ENCODE measurements at places on chromosomes 16 and 17. TPM values are rescaled to one million over a fixed set of nuclear protein-coding genes. Genes with fewer than 3 reads are reported as not detected.

The CDRT15L2 gene
- total RNA-seq, result not detected

The TNRC6C gene
- 2.3 TPM for total RNA-seq

The IRF8 gene
- total RNA-seq, result not detected

The RPL13 gene
- total RNA-seq, result 6,666 TPM

The TTLL6 gene
- not detected for total RNA-seq

The RAC3 gene
- 7.9 TPM for total RNA-seq

The KIF18B gene
- 2.1 TPM for total RNA-seq

The ADAM11 gene
- total RNA-seq, result 0.22 TPM

The CA5A gene
- total RNA-seq, result not detected

The PLCG2 gene
- total RNA-seq, result not detected

The CBFB gene
- 63.2 TPM for total RNA-seq

The CCT6B gene
- total RNA-seq, result 2.9 TPM

The KRT15 gene
- total RNA-seq, result 0.65 TPM

The GCGR gene
- not detected for total RNA-seq

The CPHXL2 gene
- total RNA-seq, result not detected

Measured in GM23248 (cell line).